ENCODE measurements at places on chromosomes 6 and 20.

DNA sequence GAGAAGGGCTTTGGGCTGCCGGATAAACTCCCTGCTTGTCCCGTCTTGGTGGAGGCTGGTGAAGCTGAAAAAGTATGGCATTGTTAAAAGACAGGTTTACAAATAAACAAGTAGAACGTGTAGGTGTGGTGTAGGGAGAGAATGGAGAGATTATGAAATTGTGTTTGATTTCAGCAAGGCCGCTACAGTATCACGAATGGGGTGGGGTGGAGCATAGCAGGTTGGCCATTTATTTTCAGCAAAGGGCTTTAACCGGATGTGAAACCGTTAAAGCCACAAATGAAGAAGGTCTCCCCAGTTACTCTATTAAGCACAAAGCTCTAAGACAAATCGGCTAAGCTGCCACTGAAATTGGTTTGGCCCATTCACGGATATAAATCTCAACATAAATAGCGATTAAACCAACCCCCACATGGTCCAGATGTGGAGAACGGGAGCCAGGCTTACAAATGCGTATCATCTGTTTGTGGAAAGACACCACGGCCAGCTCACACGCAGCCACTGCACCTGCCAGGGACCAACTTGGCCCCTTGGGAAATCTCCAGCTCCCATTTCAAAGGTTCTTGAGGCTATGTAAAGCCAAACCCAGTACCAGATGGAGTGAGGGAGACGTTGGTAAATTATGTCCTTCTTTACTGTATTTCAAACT, 94.0 kb downstream of the ZMYND8 start:
- H3K4me3 ChIP-seq = no peak overlapping the region
- H3K36me3 ChIP-seq = peaks cover 75% of the 10 kb centered on the region
- no peaks in the 10 kb centered on the region for H3K4me1 ChIP-seq
- H3K27me3 ChIP-seq = no peaks in the 10 kb centered on the region
- no peak overlapping the region for H3K27ac ChIP-seq

GRCh38 chr6:475314-475713, 83.8 kb downstream of the IRF4 start:
- DNase-seq = no peak
- peaks cover 24% of the 10 kb centered on the region for H3K4me1 ChIP-seq
- no peaks in the 10 kb centered on the region for H3K27me3 ChIP-seq
- H3K27ac ChIP-seq = no peak overlapping the region

GRCh38 chr6:7424967-7425807, 35.6 kb downstream of the RIOK1 start:
- no peak overlapping the region for H3K4me3 ChIP-seq
- H3K4me1 ChIP-seq = no peaks in the 10 kb centered on the region
- no peak for DNase-seq

- no peaks in the 10 kb centered on the region for H3K36me3 ChIP-seq
- H3K4me1 ChIP-seq = no peaks in the 10 kb centered on the region
- no peak for DNase-seq
- no peak overlapping the region for H3K27ac ChIP-seq
These were observed 19.4 kb upstream of the BRPF3 start for GRCh38 chr6:36177166-36177565.

DNA sequence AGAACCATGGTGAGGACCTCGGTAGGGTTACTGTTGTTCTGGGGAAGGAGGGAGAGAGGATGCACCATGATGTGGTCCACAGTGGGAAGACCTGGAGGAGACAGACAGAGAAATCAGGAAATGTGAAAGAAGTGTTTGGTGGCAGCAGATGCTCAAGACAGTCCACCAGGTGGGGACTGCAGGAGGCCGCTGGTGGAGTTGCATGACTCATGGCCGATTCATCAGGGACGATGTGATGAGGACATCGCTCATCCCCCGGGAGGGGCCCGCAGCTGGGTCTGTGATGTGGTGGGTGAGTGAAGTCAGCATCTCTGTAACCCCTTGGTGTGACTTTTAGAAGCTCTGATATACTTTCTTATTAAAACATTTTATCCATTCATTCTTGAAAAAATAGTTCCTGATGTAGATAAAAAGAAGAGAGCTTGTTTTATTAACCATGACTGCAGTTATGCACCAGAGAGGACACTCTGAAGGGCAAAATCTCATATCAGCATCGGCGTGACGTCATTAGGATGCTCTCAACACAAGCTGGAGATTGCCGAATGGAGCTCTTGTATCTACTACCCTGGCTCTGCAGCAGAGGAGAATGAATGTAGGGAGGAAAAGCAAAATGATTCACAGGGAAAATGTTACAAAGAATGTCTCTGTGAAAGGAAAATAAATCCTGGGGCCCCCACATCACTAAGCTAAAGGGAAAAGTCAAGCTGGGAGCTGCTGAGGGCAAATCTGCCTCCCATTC, 71.2 kb downstream of the RAMACL start:
- peaks cover 7% of the 10 kb centered on the region for H3K4me1 ChIP-seq
- DNase-seq = peak; percentile 59
- no peaks in the 10 kb centered on the region for H3K36me3 ChIP-seq
- H3K4me3 ChIP-seq = no peak overlapping the region

GRCh38 chr6:112206110-112206458, 48.3 kb downstream of the LAMA4 start:
- no peaks in the 10 kb centered on the region for H3K27me3 ChIP-seq
- H3K4me3 ChIP-seq = no peak overlapping the region
- DNase-seq = no peak

DNA sequence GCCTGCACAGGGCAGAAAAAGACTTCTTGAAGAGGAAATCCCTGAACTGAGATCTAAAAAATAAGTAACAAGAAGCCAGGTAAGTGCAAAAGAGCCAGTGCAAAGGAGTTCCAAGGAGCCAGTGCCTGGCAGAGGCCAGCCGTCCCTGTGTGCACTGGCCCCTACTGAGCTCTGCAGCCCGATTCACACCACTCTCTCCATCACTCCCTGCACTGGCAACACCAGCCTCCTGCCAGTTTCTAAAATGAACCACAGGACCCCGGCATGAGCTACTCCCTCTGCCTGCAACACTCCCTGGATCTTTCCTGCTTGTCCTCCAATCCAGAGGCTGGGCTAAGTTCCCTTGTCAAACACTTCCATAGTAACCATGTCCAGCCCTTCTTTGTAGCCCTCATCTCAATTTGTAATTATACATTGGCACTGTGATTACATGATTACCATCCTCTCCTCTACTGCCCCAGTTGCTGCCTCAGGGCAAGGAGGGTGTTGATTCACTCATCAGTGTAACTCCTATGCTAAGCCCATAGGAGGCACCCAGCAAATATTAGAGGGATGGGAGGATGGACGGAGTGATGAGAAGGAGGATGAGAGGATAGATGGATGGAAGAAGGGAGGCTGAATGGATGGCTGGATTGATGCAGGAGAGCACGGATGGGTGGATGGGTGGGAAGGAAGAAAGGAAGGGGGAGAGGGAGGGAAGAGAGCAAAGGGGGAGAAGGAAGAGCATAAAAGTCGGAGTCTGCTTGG, 49.3 kb downstream of the SIRPA start:
- no peak for DNase-seq
- no peak overlapping the region for H3K4me3 ChIP-seq
- H3K36me3 ChIP-seq = no peaks in the 10 kb centered on the region

- no peak for DNase-seq
- H3K4me1 ChIP-seq = peaks cover 27% of the 10 kb centered on the region
- H3K36me3 ChIP-seq = peaks cover 84% of the 10 kb centered on the region
- H3K4me3 ChIP-seq = no peak overlapping the region
These were observed 73.9 kb downstream of the NFATC2 start for GRCh38 chr20:51468636-51469035.

DNA sequence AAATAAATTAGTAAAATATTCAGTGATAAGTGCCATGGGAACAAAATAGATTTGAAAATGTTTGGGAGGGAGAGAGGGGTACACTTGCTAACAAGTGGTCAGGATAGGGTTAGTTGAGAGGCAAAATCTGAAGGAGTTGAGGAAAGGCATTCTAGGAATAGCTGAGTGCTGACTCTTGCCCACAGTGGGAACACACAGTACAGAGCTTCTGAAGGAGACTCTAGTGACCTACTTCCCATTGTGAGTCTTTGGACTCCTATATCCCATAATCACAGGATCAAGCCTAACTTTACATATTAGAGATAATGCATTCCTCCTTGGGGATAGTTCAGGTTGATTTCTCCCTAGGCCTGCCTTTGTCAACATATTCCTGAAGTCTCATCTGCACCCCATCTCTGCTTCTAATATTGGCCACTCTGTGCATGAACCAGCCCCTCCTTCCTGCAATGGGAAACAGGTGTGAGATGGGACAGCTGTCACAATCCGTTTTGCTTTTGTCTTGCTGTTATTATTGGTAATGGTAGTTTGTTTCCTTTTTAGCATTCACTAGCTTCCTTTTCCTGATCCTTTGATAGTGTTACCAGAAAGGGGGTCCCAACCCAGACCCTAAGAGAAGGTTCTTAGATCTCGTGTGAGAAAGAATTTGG, 2.6 kb upstream of the TRIM38 start:
- H3K36me3 ChIP-seq = peaks cover 6% of the 10 kb centered on the region
- H3K27ac ChIP-seq = peak overlapping the region; percentile 95
- DNase-seq = no peak

DNA sequence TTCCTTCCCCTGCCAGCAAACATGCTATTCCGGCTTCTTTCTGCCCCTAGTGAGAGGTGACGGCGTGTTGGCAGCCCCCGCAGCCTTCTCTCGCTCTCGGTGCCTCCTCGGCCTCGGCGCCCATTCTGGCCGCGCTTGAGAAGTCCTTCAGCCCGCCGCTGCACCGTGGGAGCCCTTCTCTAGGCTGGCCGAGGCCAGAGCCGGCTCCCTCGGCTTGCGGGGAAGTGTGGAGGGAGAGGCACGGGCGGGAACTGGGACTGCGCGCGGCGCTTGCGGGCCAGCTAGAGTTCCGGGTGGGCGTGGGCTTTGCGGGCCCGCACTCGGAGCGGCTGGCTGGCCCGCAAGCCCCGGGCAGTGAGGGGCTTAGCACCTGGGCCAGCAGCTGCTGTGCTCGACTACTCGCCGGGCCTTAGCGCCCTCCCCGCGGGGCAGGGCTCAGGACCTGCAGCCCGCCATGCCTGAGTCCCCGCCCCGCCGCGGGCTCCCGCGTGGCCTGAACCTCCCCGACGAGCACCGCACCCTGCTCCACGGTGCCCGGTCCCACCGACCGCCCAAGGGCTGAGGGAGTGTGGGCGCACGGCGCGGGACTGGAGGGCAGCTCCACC, 20.0 kb upstream of the PXDC1 start:
- no peaks in the 10 kb centered on the region for H3K4me1 ChIP-seq
- DNase-seq = no peak
- no peak overlapping the region for H3K27ac ChIP-seq
- H3K27me3 ChIP-seq = peaks cover 3% of the 10 kb centered on the region
- H3K36me3 ChIP-seq = no peaks in the 10 kb centered on the region
- no peak overlapping the region for H3K4me3 ChIP-seq

DNA sequence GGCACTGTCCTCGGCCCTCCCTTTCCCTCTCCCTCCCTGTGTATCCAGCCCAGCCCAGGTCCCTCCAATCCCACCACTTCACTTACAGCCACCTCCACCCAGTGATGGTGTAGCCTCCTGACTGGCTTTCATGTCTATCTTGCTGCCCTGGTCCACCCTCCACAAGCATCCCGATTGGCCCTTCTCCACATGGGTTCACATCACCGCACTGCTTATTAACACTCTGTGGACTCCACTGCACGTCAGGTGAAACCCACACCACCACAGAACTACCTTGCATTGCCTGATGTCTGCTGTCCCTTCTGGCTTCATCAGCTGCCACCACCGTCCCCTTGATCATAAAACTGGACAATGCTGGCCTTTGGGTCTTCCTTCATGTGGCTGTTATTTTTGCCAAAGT, 220.4 kb upstream of the ARID1B start:
- H3K4me1 ChIP-seq = no peaks in the 10 kb centered on the region
- H3K27ac ChIP-seq = no peak overlapping the region
- H3K27me3 ChIP-seq = no peaks in the 10 kb centered on the region
- no peak for DNase-seq
- H3K36me3 ChIP-seq = no peaks in the 10 kb centered on the region

DNA sequence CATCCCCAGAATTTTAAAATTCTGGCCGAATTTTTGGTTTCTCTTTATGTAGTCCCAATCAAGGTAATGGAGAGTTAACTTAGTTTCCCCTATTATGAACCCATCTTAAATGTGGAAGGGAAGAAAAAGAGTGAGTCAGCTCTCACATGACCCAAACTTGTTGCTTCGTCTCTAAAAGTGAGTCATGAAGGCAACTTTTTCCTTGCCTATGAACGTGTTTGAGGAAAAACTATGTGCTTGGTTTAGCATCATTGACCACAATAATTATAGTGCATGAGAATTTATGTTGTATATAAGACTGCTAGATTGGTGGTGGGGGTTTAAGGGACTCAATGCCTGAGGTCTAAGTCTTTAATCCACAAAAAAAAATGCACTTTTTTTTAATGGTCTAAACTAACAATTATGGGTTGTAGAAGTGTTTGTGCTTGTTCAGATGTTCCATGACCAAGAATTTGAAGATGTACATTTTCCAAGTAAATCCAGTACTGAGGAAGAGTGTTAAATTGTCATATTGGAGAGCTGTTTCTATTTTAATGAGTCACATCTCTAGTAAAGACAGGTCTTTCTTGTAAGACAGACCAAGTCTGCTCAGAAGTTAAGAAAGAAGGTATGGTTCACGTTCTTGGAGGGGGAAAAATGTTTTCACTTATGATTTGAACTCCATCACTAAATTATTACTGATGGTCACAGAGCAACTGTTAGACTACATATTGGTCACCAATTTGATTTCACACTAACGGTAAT, 409.9 kb upstream of the MARCKS start:
- no peaks in the 10 kb centered on the region for H3K4me1 ChIP-seq
- no peak overlapping the region for H3K4me3 ChIP-seq
- H3K36me3 ChIP-seq = no peaks in the 10 kb centered on the region
- no peak for DNase-seq

GRCh38 chr6:105442369-105442768, 39.5 kb upstream of the PREP start:
- no peak overlapping the region for H3K27ac ChIP-seq
- H3K27me3 ChIP-seq = no peaks in the 10 kb centered on the region
- no peaks in the 10 kb centered on the region for H3K36me3 ChIP-seq
- DNase-seq = no peak
- no peaks in the 10 kb centered on the region for H3K4me1 ChIP-seq

GRCh38 chr6:111648100-111648499, 42.4 kb upstream of the TRAF3IP2 start:
- no peaks in the 10 kb centered on the region for H3K27me3 ChIP-seq
- no peak overlapping the region for H3K27ac ChIP-seq
- no peaks in the 10 kb centered on the region for H3K4me1 ChIP-seq
- H3K36me3 ChIP-seq = peaks cover 8% of the 10 kb centered on the region
- no peak overlapping the region for H3K4me3 ChIP-seq

DNA sequence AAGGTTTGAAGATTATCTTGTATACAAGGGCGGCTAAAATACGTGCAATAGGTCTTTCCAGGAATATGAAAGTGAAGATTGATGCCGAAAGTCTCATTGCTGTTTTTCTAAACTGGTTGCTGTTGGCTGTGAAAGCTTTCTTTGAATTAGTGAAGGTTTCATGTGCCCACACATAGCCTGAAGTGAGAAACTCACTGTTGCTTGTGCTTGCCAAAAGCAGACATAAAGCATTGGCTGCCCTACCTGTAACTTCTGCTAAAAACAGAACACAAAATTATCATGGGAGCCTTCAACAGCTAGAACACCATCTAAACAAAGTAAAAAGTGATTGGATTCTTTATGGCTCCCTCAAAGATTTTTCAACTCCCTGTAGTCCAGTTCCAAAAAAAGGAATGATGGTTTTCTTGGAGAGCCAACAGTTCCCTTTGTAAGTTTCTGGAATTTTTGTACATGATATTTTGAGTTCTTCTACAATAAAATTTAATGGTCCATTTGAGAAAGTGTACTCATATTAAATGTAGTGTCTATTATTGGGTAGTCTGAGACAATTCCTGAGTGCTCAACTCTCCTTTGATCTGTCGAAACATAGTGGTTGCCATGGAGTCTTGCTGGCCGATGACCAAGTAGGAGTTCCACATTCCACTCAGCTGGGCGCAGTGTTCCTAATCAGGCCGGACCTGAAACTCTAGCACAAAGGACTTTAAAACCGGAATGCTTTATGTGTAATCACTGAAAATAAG, 68.5 kb downstream of the PLEKHG1 start:
- H3K36me3 ChIP-seq = no peaks in the 10 kb centered on the region
